ENCODE measurements at places on chromosomes 5 and 9.

- DNase-seq = no peak
Measured at GRCh38 chr5:4513381-4513780, 626.7 kb upstream of the ADAMTS16 start.

DNA sequence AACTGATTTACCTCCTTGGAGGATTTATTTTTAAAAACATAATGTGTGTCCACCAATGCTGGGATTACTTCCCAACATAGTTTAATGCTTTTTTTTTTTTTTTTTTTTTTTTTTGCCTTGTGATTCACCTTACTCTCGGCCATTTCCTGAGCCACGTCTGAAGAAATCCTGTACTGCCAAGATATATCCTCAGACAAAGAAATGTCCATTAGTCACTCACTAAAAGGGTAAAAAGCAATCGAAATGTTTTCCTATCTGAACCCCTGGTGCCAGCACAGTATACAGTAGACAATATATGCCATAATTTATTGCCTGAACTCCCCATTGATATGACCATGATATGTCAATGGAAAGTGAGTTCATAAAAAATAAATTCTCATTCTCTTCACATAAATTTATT, 344.1 kb downstream of the BNC2 start:
- no peak for DNase-seq

DNA sequence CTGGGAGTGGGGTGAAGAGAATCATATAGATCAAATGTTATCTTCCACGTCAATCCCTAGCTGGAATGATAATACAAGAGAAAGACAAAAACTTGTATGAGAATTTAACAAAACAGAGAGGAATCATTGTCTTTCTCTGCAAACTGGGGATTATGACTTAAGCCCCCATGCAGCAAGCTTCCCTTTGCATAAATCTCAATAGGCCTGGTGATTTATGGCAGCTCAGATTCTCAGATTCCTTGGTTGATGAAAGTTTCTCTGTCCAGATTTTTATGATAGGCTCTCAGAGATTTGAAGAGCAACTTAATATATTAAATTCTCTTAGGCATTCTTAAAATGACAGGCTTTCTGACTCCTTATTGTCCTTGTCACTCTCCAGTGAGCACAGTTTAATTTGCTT, 56.0 kb downstream of the RASGRF2 start:
- DNase-seq = no peak

GRCh38 chr5:66839636-66840185, 243.5 kb downstream of the MAST4 start:
- no peak for DNase-seq

DNA sequence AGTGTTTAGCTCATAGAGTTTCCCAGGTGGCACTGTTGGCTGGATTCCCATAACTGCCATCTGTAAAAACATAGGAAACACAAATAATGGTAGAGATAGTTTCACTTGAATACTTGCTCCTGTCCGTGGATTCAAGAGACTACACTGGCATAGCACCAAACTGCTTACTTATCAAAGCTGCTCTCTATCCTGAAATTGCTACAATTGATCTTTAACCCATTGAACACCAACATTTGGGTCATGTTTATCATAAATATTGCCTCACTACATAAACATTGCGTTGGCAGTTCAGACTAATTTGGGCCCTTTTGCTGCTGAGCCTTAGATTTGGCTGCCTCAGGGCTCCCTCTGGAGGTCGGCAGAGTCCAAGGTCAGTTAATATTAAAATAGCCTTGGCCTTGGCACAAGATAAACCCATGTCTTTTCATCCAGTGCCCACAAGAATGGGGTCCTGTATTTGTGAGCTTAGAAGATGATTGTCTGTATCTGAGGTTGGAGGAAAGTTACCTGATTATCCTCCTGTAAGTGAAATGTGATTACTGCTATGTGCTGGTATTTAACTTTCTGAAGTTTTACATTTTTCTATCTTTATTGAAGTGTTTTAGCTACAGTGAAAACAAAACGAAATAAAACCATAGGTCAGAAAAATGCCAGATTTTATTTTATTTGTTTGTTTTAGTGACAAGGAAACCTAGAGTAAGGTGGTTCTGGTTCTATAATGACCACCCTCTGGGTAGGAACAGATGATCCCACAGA, 4.0 kb upstream of the RANBP3L start:
- DNase-seq = no peak

DNA sequence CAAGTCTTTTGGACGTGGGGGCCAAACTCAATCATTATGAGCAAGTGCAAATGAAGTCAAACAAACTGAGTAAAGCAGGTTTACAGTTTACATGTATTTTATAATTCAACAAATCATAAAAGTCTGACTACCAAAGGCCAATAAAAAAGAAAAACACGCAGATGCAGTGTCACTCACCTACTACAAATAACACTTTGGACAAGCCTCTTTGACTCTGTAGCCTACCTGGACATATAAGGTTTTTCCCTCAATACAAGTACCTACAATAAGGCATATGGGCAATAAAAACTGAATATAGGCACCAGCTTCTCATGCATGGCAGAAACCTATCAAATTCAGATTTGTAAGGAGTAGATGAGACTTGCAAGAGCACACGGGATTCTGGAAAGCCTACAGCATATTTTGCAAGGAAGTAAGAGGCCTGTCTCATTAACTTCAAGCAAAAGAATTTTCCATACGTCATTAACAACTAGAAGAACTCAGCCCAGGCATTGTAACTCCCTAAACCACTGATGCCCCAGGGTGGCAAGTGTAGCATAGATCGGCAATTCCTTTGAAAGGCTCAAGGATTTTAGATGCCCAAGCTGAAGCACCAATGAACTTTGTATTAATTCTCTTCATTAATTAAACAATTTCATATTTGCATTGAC, 21.7 kb downstream of the ARL15 start:
- no peak for DNase-seq

GRCh38 chr9:4059437-4059836, 240.4 kb downstream of the GLIS3 start:
- DNase-seq = no peak

DNA sequence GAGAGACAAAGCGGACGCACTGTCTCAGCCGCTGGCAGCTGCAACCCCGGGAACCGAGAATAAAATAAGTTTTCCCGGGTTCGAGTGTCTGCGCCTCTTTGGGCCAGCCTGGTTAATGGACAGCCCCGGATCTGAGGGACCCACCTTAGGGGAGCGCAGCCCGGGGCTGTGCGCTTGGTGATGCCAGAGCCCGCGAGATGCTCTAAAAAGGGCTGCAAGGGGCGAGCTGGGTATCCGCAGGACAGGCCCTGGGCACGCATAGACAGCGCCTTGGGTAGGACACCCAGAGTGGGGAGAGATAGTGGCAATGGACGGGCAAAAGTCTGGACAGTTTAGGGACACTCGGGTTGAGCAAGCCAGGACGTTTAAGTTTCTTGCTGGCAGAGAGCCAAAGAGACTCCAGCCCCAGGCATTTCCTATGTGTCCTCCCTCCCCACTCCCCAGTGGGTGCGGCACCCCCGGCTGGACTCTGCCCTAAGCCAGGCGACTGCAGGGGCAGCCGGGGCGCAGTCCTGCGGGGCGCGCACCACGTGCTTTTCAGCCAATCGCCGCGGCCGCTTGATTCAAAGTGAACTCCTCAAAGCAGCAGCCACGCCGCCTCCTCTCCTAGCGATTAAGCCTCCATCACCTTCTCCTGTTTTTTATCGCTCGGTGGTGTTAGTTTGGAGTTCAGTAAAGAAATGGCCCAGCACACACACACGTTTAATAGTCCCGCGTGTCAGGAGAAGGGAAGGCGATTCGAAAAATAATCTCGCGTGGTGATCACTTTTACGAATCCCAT, 616 bp upstream of the ENC1 start:
- DNase-seq = peak; percentile 29

GRCh38 chr9:25513509-25514033, 164.7 kb downstream of the TUSC1 start:
- DNase-seq = no peak

DNA sequence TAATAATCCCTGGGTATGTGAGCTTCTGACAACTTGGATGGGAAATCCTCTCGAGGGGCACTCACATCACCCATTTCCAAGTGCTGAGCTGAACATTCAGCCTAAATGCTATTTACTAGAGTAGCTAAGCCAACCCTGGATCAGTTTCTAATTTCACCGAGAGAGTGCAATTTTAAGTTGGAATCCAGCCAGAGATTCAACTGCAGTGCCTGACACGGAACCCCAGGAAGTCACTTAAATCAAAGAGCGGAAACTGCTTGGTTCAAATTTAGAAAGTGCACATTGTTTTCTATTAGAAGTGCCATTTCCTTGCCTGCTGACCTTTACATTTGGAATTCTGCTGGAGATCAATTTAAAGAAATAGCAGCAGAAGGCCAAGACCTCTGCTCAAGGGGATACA, 8.8 kb downstream of the SPRY4 start:
- DNase-seq = no peak

GRCh38 chr9:88477300-88477751, 57.7 kb upstream of the NXNL2 start:
- no peak for DNase-seq

DNA sequence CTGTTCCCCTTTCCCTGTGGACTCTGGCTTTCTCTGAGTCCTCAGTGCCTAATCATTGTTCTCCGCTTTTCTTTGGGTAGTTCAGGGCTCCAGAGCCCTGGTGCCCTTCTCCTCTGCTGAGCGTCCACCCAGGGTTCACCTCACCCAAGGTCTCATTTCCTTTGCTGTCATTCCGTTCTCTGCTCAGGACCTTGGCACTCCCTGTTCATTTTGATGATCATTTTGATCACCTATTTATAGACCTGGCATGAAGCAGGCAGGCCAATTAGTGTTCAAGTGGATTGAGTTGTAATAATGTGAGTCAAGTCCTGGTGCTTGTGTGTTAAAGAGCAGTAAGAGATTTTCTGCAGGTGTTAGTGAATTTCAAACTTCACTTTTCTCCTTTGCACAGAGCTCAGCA, 3.6 kb downstream of the TRIO start:
- DNase-seq = no peak

GRCh38 chr9:120736881-120737280, 22.6 kb upstream of the MEGF9 start:
- no peak for DNase-seq

- no peak for DNase-seq
Measured at GRCh38 chr5:74105126-74105780, 479.3 kb downstream of the ARHGEF28 start.

GRCh38 chr9:108209132-108209685, 646.6 kb downstream of the ACTL7B start:
- no peak for DNase-seq

DNA sequence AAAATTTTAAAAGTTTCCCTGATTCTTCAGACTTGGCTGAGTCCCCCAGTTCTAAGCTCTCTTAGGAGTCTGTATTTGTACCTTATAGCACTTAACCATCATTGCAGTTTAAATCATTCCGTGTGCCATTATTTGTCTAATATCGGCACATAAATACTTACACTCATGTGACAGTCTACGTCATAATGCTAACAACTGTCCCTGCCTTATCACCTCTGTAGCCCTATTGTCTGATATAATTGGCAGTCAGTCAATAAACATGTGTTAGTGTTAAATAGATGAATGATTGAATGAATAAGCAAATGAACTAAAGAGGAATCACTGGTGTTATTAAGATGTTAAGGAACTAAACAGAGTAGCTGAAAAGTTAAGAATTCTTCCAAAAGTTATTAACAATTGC, 287.8 kb downstream of the EBF1 start:
- no peak for DNase-seq

GRCh38 chr9:10614196-10614800, 1.5 kb upstream of the PTPRD start:
- DNase-seq = no peak

GRCh38 chr9:93588641-93589609, 12.5 kb downstream of the PHF2 start:
- DNase-seq = no peak

- DNase-seq = no peak
Measured at GRCh38 chr5:84861306-84861705, 476.6 kb upstream of the EDIL3 start.

DNA sequence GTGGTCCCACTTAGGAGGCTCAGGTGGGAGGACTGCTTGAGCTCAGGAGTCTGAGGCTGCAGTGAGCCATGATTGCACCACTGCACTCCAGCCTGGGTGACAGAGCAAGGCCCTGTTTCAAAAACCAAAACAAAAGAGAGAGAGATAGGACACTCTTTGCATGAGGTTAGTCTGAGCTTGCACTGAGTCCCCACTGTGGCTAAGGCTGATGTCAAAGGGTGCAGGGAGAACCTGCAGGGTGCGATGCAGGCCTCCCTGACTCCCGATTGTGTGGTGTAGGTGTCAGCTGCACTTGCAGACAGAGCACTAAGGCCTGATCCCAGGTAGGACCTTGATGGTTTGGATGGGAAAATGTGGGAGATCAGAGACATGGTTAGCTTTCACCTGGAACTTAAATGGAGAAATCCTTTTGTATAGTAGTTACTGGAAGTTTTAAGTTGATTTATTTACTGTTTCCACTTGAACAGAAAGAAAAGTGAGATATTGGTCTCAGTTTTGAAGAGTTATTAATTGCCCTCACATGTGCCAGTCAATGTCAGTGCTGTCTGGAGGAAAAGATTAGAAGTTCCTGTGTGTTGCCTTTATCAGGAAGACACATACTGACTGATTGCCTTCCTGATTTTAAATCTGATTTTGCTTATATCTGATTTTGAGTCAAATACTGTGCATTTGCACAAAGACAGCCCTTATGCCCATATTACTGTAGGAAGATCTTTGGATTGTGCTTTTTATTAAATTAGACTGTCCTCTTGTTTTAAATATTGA, 260.0 kb downstream of the MAST4 start:
- DNase-seq = no peak

- DNase-seq = no peak
Measured at GRCh38 chr9:93141771-93142483, 7.9 kb upstream of the NINJ1 start.

DNA sequence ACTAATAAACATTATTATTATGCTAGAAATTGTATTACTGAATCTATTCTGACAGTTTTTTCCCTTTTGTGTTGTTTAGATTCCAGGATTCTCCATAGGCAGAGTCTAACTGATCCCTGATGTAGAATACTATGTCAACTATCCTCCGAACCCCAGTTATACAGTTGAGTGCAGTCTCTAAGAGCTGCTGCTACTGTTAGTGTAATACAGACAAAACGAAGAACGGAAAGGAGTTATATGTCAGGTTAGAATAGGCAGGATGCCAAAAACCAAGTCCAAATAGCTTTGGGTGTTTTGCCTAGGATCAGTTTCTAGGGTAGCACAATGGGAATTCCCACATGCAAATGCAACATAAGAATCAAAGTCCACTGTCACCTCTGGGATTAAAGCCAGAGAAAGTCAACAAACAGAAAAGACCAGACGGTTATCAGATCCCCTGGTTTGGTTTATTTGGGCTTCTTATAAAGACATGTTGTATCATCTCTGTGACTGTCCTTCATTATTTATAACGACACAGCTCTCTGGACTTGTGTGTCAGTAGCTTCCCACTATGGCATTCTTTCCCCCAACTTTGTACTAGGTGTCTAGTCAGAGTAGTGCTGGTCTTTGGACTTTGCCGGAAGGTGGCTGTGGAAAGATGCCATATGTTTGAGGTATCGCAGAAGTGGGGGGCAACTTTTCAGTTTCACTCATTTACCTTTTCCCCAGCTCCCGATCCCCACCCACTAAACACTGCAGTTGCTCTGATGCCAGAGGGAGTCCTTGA, 14.9 kb upstream of the TMEM38B start:
- DNase-seq = no peak

All from stimulated activated CD4-positive, alpha-beta T cell treated with anti-CD3 and anti-CD28 coated beads, Interleukin-1b, Interleukin-23, amount 100 ng/mL, for 4 hours (primary cell).